ENCODE measurements at places on chromosomes 12 and 14.
A peak's percentile ranks its signal among the peaks of the same experiment; 100 is the strongest.

DNA sequence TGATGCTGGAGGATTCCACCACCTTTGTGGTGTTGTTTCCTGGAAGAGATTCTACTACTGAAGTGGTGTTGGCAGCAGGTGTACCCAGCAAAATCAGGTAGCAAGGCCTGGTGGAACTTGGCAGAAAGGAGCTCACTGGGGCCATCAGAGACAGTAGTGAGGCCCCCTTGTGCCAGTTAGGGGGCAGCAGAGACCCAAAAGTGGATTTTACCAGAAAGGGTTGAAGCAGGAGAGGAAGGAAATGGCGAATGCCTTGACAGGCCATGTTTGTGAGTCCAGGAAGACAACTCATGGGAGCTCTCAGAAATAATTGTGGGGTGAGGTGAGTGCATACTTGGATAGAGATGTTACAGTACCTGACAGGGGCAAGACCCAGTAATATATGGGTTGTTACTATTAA is 137.7 kb upstream of the FGD4 start:
- no peak for DNase-seq

DNA sequence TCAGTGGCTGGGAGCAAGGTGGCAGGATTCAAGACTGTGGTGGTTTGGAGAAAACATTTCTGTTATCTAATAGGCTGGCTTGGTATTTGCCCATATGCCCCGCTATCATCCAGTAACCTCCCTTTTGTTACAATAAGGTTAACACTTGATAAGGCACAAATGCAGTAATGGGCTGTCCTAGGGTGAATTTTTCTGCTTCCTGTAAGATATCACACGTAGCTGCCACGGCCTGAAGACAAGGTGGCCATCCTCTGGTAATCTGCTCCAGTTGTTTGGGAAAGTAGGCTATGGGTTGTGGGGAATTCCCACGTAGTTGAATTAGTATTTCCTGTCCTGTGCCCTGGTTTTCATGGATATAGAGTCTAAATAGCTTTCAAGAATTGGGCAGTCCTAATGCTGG is 23.1 kb downstream of the ANG start:
- no peak for DNase-seq

- no peak for DNase-seq
Measured at GRCh38 chr12:124453419-124454351, 113.7 kb downstream of the NCOR2 start.

GRCh38 chr12:81558031-81558430 is 201.1 kb downstream of the PPFIA2 start:
- no peak for DNase-seq

DNA sequence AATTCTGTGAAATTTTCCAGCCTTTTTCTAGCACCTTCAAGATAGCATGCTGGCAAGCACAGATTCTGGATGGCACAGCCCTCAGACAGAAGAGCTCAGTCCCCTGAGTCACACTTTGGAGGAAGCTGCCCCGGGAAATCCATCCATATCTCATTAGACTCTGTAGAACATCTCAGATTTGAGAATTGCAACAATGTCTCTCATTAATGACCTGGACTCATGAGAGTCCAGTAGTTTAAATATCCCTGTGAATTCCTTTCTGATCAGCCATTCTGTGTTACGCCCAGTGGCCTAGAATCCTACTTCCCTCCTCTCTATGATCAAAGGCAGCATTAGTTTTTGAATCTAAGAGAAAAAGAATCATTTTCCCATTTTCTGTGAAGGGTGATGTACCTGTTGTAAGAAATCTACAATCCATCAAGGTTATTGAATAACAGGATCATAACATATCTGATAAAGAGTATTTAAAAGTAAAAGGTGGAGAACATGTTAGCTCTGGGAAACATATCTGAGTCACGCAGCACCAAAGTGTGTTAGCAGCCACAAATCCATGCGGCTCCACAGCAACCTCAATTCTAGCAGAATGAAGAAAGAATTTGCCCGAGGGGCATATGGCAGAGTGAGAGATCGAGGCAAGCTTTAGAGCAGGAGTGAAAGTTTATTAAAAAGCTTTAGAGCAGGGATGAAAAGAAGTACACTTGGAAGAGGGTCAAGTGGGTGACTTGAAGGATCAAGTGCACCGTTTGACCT is 855.6 kb upstream of the TMEM132C start:
- no peak for DNase-seq

GRCh38 chr12:15194456-15195368 is 26.5 kb downstream of the RERG start:
- no peak for DNase-seq

GRCh38 chr12:116127859-116128258 is 149.6 kb downstream of the MED13L start:
- no peak for DNase-seq

- no peak for DNase-seq
Measured at GRCh38 chr12:131195796-131196195, 242.1 kb downstream of the ADGRD1 start.

- DNase-seq: no peak
Measured at GRCh38 chr12:124520265-124520701, 47.1 kb downstream of the NCOR2 start.

DNA sequence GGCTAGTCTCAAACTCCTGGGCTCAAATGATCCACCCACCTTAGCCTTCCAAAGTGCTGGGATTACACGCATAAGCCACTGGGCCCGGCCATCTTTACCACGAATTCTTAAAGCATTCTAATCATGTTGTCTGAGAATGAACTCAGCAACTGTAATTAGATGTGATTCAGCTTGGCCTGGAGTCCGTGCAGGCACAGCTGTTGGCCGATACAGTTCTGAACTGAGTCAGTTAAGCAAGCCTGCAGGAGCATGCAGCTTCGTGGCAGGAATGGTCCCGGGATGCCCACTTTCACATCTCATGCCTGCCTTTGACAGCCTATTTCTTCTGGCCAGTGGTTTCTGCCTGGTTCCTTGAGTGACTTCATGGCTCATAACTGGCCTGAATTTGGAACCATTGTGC is 194.1 kb downstream of the ANO6 start:
- peak; percentile 74 for DNase-seq

GRCh38 chr14:36300337-36300736 is 20.1 kb downstream of the MBIP start:
- no peak for DNase-seq

- DNase-seq: no peak
Measured at GRCh38 chr14:78451319-78451695, 281.1 kb downstream of the NRXN3 start.

GRCh38 chr14:100885617-100886016 is 17.9 kb downstream of the RTL1 start:
- DNase-seq: no peak

GRCh38 chr12:5043589-5044419 is at the start of gene KCNA5:
Gene KCNA5, plus strand, starts transcription at chr12:5043879. Its CDS starts 269 bp downstream, at chr12:5044148.
- DNase-seq: no peak

DNA sequence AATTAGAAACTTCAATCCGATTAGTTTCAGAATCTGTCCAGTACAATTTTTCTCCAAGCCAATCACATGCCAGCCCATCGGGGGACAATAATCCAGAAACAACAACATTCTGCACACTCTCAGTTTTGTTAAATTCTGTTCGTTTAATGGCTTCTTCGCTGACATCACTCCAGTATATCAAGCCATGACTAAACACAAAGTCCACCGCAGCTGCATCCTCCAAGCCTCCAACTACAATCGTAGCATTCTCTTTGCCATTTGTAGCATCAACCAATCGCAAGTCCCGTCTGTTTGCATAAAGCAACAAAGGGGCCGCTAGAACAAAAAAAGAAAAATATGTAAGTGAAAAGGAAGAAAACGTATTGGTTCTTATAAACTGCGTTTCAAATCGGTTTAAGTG is 22.5 kb downstream of the LRP6 start:
- DNase-seq: no peak

DNA sequence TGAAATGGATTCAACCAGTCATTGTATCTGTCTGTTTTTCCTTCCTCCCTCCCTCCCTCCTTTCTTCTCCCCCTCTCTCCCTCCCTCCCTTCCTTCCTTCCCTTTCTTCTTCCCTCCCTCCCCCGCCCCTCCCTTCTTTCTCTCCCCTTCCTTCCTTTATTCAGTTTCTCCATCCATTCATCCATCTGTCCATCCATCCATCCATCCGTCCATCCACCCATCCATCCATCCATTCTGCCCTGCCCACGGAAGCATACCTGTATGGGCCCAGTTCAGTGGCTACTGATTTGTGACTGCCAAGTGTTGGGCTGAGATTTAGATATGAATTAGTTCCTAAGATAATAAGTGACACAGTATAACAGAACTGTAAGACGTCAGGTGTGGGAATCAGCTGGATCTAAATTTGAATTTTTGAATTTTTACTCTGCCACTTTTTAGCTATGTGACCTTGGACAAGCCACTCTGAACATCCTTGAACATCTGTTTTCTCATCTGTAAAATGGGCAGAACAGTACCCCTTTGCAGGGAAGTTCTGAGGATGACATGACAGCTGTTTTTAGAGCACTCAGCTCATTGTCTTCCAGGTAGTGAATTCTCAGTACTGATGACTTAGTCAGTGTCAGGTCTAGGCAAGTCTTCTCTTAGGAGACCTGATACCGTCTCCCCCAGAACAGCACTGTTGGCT is 42.9 kb downstream of the CFAP251 start:
- no peak for DNase-seq

DNA sequence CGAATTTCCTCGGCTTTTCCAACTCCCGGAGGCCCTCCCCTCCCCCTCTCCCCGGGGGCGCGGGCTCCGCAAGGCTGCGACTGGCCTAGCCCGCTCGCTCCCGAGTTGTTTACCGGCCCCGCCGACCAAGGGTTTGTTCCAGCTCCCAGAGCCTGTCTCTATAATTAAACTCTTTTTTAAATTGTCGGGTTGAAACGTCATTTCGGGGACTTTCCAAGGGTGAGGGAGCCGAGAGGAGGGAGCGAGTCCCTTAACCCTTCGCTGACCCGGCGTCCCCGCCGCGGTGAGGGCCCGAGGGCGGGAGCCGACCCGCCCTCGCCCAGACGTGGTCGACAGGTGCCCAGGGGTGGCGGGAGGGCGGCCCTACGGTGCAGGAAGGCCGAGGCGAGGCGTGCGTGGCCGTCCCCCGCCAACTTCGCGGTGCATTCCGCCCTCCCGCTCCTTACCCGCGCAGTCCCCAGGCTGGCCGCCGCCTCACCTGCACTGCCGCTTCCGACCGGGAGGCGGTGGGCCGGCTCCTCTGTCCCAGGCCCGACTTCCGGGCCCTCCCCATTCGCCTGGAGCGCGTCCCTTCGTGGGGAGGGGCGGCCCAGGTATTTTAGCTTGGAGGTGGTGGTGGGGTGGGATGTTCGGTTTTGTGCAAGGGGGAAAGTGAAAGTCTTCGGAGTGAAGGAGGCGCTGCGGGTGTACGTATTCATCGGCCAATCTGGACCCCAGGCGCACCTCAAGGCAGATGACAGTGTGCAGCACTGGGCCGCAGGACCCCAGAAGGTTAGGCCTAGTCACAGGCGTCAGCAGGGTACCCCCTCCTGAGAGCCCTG is 2.9 kb upstream of the ZFP36L1 start:
- no peak for DNase-seq

- DNase-seq: no peak
Measured at GRCh38 chr14:81423504-81423903, 23.4 kb upstream of the STON2 start.

GRCh38 chr14:91405241-91405721 is 12.3 kb downstream of the CCDC88C start:
- DNase-seq: no peak

DNA sequence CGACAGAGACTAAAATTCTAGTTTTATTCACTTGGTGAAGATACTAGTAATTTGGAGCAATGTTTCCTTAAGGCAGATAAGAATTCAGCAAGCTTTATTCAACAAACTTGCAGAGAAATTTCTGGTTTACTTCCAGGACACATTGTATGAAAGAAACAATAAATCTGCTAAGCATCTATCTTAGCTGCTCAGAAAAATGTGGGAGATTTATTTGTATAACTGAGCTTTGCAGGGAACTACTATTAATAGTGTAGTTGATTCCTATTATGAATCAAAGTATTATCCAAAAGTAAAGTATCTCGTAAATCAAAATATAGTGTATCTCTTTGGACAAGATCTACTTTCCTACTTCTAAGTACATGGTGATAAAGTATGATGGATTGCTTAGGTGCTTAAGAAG is 239.4 kb upstream of the TMTC1 start:
- no peak for DNase-seq

DNA sequence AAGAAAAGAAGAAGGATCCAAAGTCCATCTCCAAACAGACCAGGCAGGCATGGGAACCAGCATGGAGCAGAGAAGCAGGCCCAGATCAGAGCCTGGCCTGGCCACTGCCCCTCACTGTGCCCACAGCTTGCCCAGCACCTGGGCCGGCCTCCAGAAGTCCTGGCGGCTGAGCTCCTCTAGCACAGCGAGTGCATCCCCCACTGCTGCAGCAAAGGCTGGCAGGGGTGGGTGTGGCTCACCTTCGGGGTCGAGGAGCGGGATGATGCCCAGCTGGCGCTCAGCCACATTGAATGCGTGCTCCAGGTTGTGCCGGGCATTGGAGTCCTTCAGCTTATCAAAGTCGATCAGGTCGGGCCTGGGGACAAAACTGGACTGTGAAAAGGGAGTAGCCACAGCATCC is 78.7 kb downstream of the SPTB start:
- no peak for DNase-seq

DNA sequence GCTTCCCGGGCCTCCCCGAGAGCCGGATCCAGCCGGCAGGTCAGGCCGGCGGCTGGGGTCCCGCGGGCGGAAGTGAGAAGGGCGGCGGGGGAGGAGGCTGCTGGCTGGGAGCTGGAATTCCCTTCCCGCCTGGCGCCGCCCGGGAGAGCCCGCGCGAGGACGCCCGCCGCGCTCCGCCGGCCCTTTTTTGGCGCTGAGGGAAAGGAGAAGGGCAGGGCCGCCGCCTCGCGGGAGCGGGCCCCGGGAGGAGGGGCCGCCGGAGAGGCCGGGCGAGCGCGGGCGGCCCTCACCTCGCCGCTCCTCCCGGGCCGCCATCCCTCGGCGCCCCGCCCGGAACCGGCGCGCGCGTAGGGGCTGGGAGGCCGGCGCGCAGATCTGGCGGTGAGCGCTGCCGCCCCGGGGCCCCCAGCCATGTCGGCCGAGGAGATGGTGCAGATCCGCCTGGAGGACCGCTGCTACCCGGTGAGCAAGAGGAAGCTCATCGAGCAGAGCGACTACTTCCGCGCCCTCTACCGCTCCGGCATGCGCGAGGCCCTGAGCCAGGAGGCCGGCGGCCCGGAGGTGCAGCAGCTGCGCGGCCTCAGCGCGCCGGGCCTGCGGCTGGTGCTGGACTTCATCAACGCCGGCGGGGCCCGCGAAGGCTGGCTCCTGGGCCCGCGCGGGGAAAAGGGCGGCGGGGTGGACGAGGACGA is at the start of the genes KLHL42 and MANSC4:
Gene KLHL42 (plus strand): TSS at position 314 of the 692 bp plus-strand sequence. CDS start 98 bp downstream, at position 412.
Gene MANSC4 (minus strand): TSS at position 317 of the 692 bp plus-strand sequence. CDS start 8,960 bp downstream, outside the sequence.
- DNase-seq: no peak

DNA sequence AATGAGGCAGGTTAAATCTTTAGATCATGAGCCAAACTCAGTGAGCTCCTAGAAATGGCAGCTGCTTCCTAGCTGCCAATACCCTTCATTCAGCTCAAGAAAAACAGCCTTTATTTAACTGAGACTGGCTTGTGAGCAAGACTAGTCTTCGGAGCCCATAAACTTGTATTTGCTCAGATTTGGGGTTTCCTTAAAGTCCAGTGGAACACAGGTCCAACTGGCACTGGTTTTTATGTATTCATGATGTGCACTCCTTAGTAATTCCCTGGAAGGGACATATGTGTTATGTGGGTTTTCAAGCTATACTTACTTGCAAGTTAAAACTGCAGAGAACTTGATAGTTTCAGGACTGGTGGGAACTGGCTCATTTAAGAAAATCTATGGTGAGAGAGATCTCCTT is 380.1 kb upstream of the TMEM132C start:
- DNase-seq: no peak
